ENCODE measurements at places on chromosomes 2 and 18.

DNA sequence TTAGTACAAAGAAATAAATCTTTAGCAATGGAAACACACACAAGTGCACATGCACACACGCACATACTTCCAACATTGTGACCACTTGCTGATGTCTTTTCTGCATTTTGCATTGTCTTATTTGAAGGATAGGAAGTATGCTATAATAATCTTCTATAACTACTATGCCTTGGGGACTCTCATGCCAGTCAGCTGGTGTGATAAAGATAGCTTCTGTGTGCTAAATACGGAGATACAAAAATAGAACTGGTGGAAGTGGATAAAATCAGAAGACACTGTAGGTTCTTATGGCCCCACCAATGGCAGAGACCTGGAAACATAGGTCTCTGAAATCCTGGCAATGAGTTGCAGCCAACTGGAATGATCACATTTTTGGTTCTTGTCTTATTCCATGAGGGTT lies 31.5 kb upstream of the RASGRP3 start:
- no peak for DNase-seq

DNA sequence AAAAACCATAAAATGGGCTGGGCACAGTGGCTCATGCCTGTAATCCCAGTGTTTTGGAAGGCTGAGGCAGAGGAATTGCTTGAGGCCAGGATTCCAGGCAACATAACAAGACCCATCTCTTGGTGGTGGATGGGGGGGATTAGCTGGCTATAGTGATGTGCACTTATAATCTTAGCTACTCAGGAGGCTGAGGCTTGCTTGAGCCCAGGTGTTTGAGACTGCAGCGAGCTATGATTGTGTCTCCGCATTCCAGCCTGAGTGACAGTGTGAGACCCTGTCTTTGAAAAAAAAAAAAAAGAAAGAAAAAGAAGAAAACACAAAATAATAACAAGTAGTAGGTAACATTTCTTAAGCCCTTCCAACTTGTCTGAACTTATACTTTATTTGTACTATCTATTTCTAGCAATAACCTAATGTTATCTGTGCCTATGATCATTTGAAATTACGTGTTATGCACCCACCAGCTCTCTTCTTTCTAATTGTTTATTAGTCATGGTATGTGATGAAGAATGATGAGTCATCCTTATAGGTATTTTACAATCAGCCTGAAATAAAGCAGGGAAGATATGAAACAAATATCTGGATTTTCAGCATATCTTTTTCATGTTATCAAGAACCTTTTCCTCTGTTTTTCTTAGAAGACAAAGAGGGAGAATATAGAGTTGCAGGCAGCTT lies 129.3 kb upstream of the UNC80 start:
- DNase-seq = no peak

DNA sequence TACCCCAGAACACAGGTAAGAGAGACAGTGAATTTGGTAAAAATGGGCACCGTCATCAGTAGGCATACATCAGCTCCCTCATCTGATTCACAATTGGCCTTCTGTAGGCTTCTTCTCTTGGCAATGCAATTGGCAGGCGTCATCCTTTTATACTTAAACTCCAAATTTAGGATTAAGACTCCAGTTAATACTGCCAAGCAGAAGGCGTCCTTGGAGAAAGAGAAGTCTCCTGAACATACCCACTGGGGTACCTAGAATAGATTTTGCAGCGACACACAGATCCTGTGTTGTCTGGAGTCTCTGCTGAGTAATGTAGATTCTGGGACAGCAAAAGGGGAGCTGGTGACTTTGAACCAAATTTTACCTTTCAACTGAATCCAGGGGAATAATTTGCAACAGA lies 592 bp upstream of the METAP1D start:
- no peak for DNase-seq

GRCh38 chr18:48161911-48162698 lies 231.6 kb upstream of the SMAD2 start:
- no peak for DNase-seq

DNA sequence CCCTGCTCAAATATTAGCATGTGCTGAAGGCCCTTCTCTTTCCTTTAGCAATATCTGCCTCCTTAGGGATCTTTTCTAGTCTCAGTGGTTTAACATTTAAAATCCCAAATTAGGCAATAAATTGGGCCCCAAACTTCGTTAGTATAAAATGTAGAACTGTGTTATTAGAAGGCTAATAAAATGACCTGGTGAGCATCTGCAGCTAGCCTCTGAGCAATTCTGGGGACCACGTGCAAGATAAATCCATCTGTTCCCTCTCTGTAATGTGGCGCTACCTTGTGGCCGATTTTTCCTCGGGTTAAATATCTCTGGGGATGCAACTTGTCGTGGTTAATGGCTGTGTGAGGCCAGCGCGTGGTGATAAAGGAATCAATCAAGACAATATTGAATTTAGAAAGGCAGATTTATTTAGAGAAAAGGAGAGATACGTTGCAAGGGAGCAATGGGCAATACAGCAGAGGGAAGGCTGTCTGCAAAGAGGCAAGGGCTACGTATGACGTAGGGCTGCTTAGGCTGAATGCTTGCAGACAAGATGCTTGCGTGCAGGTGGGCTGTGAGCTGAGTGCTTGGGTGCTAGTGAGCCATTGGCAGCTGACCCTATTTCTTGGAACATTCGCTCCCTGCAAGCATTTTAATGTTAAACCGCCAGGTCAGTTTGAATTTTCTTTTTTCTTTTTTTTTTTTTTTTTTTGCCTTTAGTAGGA lies 18.5 kb upstream of the IL36G start:
- peak; percentile 45 for DNase-seq

DNA sequence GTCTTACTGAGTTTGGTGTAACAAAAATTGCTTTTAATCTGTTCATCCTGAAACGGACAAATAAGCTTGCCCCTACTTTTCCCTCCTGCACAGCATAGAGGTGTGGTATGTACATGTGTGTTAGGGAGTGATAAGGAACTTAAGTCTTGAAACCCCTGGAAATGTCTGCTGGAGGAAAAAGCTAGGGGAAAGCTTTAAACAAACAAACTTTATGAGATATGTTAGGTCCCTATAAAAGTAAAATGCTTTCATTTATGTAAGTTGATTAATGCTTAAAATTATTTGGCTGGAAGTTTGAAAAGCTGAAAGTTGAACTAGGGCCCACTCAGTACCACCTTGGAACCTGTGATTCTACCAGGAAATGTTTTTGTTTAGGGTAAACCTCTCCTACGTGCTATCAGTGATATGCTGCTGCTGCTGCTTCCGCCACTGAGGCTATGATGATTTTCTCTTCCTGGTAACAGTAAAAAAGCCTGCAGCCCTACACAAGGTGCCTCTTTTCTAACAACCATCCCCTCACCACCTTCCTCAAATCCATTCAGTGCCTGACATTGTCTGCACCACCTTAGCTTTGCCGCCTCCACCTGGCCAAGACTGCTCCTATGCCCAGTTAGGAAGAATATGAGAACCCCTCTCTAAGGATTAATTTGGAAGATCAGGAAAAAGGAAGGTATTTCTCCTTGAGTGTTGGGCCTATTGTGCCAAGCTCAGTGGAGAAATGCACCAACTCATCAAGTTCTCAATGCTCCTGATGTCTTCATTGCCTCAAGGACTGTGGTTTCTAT lies 2.5 kb upstream of the YES1 start:
- DNase-seq = no peak

GRCh38 chr18:26480897-26481795 lies 67.2 kb downstream of the KCTD1 start:
- DNase-seq = no peak

DNA sequence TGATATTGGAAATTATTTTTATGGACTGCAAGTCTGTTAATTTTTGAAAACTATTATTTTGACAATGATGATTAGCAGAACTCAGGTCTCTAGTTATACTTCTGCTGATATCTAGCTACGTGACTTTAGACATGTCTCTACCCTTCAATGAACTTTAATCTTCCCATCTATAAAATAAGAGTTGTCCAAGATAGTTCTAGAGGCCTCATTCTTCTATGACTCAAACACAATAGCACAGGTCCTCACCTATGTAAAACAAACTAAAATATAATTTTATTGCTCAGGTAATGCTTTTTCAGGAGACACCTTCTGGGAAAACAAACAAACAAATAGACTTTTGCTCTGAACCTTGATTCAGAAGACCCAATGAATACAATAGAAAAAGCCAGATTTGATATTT lies 544.4 kb upstream of the SETBP1 start:
- DNase-seq = no peak

- no peak for DNase-seq
These were observed 173.4 kb upstream of the SATB2 start for GRCh38 chr2:199631129-199631528.

GRCh38 chr18:33606621-33607020 lies 28.6 kb downstream of the ASXL3 start:
- no peak for DNase-seq

DNA sequence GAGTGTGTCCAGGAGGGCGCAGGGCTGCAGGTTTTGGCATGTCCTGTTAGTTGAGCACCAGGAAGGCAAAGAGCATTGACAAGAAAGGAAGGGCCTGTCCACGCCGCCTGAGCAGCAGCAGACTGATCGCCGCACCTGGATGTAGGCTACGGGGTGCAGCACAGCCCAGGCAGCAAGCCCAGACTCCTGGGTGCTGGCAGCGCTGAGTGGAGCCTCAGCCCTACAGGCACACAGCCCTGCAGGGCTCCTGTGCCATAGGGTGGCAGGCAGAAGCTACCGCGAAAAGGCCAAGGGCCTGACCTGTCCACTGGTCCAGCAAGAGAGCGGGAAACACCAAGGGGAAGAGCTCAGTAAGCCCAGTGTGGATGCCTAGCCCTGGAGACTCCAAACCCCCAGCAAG lies 198.0 kb downstream of the HDAC4 start:
- no peak for DNase-seq

GRCh38 chr2:95334916-95335641 lies 37.9 kb downstream of the KCNIP3 start:
- DNase-seq = no peak

GRCh38 chr18:4102901-4103300 lies 352.2 kb downstream of the DLGAP1 start:
- DNase-seq = no peak

DNA sequence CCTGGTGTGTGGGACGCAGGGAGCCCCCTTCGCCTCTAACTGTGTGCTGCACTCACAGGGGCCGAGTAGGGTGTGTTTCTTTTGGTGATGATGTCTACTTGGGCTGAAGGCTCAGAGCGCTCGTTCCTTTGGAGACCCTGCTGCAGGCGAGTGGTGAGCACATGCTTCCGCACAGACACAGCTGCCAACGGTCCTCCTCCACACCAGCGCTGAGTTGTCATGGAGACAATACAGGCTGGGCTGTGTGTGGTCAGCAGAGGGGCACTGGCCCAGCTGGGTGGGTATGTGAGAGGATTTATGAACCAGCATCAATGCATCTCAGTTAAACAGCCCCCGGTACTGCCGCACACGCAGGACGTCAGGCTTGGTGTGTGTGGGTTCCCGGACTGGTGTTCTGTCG lies 143.5 kb downstream of the SH3RF3 start:
- DNase-seq = no peak

- DNase-seq = no peak
These were observed 2.0 kb upstream of the CD28 start for GRCh38 chr2:203704430-203704829.

DNA sequence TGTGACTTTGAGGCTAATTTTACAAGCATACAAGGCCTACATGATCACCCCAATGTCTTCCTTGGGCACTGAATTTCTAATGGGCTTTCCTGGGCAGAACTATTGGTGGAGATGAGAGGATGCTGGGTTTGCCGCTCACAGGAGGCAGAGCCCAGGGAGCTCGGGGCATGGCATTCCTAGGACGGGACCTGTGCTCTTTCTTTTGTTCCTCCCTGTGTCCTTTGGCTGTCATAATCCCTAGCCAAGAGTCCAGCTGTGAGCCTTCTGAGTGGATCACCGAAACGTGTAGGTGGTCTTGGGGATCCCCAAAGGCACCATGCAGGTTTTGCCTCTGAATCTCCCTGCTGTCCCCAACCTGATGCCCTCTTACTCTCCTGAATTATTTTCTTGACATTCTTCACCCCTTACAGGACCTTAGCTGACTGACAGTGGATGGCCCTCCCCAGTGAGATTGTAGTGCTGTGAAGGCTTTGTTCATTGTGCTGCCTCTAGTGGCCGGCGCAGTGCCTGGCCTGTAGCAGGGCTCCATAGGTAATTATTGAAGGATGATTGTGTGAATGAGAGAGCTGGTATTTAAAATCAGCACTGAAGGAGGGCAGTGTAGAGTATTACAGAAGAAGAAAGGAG lies 221.9 kb downstream of the ZNF407 start:
- no peak for DNase-seq

- no peak for DNase-seq
These were observed 19.1 kb upstream of the ANKRD53 start for GRCh38 chr2:70959271-70959761.

DNA sequence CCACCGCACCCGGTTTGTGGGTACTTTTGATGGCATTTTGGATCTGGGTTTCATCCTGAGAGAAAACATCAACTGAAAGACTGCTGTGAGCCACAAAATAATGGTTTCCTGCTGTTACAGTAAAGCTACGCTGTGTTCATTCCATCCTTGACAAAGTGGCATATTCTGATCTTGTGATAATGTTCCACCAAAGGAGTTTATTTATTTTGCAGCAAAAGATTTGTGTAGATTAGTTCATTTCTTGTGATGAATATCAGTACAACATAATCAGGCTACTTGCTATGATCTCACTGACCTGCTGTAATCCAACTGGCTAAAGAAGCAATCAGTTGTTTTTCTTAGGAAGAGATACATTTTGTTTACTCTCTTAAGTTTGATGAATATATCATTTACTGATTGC lies 45.0 kb downstream of the EEF1B2 start:
- DNase-seq = no peak

DNA sequence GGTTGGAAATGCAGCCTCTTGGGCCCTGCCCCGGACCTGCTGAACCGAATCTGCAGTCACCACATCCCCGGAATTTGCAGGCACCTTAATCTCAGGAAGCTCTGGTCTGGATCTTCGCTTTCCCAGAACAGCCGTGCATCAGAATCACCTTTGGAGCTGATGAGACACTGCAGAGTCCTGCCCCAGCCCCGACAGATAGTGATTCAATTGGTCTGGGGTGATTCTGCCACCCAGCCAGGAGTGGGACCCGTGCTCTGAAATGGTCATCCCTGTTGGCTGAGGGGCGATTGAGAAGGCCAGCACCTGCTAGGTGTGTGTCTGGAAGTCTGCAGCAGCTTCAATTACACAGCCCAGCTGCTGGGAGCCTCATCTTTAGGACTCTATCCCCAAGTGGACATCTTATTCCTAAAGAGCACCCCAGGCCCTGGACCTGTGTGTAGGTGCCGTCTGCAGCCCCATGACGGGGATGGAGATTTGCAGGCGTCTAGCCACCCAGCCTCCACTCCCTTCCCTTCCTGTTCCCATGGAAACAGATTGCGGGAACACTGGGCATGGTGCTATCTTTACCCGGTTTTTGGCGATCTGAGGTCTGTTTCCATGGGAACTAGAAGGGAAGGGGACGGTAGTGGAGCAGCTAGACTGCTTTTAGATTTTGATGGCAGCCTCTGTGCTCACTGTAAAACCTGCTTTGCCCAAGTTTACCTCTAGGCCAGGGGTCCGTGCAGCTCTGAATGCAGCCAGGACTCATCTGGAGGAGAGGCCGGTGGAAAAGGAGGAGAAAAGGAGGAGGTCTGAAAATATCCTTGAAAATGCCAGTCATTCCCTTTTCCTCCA lies 156.1 kb downstream of the LDLRAD4 start:
- peak; percentile 40 for DNase-seq
